Activated naive CD8-positive, alpha-beta T cell treated with anti-CD3 and anti-CD28 coated beads for 36 hours (primary cell): ENCODE measurements at places on chromosomes 12 and 14.

GRCh38 chr12:84619053-84619571, 293.5 kb downstream of the SLC6A15 start:
- DNase-seq, result no peak

DNA sequence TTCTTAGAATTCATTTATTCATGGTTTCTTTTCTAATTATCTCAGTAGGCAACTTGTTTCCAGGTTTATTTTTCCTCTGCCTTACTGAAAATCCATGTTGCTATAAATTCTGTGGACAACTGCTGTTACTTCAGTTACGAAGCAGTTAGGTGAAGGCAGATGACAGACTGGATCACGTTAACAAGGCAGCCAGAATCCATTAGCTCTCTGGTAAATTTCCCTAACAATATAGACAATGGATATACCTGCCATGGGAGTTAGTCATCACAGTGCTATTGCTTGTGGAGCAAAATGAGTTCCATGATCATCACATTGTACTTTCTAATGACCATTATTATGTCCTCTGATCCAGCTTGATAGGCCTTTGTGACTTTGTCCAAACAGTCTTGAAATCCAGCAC, 291.5 kb downstream of the NELL2 start:
- no peak for DNase-seq

DNA sequence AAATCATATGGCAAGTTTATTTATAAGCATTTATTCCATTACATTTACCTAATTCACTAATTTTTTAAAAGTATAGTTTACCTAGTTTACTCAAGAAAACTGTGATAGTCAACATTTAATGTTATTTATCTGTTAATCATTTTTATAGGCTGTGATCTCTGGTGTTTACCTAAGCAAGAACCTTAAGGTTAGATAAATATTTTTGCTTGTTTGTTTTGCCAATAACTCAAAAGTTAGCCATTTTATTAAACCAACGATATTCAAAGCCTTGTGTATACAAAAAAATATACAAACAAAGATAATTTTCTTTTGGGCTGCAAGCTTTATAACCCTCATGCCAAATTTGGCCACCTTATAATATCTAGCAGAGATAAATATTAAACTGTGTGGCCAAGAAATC, 157.3 kb downstream of the SLCO1B3 start:
- DNase-seq, result no peak

DNA sequence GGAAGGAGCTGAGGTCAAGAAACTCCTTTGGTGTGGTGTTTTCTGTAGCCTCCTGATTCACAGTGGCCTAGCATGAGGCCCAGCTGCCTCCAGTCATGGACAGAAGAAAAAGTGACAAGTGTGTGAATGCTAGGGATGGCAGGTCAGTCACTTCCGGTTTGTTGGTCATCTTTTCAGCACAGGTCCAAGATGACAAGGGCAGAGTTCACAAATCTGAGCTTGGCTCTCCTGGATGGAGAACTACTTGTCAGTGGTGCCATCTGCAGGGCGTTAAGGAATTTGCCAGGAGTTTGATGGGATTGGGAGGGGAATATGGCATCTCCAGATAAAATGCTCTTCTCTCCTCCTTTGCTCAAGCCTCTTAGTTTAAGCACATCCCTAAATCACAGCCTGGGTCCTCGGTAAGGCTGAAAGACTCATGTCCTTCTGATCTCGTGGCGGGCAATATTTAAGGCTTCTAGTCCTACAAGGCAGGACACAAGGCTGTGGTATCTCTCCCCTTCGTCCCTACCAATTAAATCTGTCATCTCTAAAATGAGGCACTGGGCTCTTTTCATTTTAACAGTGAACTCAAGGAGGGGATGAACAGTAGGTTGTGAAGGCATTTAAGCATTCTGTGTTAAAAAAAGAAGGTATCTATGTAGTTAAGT, 10.0 kb downstream of the TUBA1B start:
- no peak for DNase-seq

DNA sequence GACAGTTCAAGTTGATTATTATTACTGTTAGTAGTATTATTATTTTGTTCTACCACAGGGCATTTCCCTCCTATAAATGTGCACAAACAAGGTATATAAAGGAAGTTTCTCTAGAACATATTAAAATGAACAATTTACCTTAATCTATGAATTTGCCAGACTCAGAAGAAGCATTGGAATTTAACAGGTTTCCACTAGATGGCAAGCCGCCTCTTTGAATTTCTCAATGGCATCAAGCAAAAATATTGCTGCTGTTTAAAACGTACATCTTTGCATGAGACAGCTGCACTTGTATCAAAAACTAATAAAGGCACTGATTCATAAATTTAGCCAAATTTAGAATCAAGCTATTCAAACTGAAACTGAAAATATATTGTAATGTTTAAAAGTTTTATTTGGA, 34.6 kb upstream of the MIS18BP1 start:
- DNase-seq, result no peak

GRCh38 chr12:2854669-2855453, 2.0 kb downstream of the TEX52 start:
- no peak for DNase-seq
